ENCODE measurements at places on chromosomes 11 and 22.
A peak's percentile ranks its signal among the peaks of the same experiment; 100 is the strongest.

- DNase-seq: no peak
Observed at GRCh38 chr11:74697722-74698121, 33.5 kb downstream of the CHRDL2 start.

- no peak for DNase-seq
Observed at GRCh38 chr11:100297516-100297915, 389.6 kb upstream of the ARHGAP42 start.

DNA sequence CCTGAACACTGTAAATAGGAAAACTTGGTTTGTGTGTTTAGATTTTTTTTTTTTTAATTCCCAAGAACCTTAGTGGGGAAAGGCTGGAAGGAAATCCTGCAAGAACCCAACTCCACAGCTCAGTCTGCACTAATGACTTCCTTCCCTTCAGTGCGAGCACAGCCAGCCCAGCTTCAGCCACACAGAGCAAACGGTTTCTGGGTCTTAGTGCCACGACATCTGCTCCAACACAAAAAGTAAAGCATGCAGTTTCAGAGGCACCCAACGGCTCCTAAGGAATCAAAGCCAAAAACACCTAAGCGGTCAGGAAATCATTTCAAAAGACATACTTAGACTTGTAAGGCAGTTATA lies 236.1 kb downstream of the TTC28 start:
- DNase-seq: peak; percentile 40

- DNase-seq: peak; percentile 16
Observed at GRCh38 chr22:31122532-31123291, at the start of gene INPP5J. INPP5J (plus strand) TSS chr22:31122966; CDS start chr22:31123015, 49 bp downstream.
